ENCODE measurements at places on chromosomes 1 and 21.
A peak's percentile ranks its signal among the peaks of the same experiment; 100 is the strongest.

- DNase-seq: no peak
These were observed 7.9 kb downstream of the HYI start for GRCh38 chr1:43445606-43446387.

DNA sequence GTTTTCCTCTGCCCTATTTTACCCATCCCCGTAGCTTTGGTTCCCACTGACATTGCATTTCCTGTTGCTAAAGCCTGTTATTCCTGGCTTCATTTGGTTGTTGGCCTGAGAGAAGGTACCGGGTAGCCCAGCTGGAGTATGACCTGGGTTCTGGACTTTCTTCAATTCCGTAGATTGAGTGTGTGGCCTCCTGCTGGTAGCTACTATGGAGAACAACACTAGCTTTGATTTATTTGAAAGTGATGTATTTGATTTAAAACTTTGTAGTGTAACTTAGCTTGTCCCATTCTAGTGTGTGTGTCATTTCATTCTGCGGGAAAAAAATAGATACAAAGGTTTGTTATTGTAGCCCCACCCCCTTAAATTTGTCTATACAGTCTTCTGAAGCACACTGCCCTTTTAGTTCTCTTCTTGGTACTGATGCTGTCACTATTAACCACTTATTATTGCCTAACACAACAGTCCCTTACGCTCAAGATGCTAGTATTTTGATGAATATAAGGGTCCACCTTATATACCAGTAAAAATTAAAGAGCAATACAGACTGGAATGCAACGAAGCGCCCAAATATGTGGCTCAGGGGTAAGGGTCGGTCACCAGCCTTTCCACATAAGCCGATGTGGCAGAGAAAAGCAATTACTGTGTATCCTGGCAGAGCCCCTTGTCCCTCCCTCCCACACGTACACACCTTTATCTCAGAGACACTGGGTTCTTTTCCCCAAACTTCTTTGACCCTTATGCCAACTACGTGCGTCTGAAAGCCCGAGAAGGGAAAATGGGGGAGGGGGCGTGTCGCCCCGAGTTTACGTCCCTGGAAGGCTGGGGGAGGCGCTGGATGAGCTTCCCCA, 643 bp upstream of the MOV10 start:
- peak; percentile 45 for DNase-seq

DNA sequence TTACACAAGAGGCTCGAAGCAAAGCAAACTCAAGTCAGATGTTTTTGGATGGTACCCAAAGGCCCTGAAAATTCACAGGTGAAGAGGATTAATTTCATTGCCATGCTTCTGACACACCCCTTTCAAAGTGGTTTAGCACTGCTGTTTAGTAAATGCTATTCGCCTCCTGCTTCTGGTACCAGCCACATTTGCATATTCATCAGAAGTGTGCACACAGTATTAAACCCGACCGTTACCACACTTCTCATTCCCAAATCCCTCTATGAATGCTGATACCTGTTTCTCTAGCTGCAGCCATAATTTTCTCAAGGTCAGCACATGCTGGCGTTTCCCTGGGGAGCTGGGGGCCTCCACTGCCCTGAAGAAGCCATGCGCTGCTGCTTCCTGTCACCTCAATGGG, 179.8 kb upstream of the DAB1 start:
- no peak for DNase-seq

DNA sequence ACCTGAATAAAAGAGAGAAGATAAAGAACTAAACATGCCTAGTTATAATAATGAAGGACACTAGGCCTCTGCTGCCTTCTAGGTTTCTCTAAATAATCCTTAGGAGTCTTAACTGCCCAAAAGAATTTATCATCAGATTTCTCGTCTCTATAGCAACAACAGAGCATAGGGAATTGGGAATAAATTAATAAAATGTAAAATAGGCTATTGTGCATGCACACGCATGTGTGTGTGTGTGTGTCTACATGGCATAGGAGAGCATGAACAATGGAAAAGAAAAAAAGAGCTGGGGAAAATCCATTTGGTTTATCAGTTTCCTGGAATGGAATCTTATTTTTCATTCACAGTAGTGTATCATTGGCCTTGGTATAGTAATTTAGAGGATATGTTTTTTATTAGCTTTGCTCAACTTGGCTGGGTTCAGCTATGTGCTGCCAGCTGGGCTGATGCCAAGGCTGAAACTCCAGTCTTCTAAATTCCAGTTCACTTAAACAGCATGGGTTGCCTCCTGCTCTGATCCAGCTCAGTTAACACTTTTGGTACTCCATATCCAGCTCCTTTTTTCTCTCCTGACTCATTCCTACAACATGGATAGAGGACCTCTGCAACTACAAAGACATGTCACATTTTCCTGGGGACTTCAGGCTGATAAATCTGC, 80.6 kb upstream of the SLFNL1 start:
- no peak for DNase-seq

DNA sequence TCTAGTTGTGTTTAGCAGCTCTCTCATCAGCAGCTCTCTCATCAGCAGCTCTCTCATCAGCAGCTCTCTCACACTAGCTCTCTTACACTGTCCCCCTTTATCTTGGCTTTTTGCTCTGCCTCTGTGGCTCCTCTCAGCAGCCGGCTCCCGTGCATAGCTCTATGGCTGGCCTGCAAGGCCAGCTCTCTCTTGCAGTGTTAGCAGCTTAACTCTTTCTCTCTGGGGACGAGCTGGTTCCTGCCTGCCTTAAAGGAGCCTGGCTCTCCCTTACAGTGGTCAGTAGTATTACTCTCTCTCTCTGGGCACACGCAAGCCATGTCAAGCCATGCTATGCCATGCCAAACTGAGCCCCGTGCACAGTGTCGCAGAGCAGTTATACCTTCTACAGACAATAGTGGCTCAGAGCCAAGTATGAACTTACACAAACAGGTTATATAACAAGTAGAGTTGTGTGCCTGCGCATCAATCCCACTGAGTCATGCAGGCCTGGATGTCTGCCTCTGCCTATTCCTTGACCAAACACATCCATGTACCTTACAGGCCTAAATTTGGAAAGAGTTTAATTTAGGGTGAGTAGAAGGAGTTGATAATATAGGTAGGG, 295.9 kb downstream of the TPR start:
- no peak for DNase-seq

GRCh38 chr1:211603191-211603701, 24.3 kb upstream of the SLC30A1 start:
- no peak for DNase-seq

- DNase-seq: peak; percentile 85
These were observed 7.6 kb downstream of the EFHD2 start for GRCh38 chr1:15417059-15417934.

DNA sequence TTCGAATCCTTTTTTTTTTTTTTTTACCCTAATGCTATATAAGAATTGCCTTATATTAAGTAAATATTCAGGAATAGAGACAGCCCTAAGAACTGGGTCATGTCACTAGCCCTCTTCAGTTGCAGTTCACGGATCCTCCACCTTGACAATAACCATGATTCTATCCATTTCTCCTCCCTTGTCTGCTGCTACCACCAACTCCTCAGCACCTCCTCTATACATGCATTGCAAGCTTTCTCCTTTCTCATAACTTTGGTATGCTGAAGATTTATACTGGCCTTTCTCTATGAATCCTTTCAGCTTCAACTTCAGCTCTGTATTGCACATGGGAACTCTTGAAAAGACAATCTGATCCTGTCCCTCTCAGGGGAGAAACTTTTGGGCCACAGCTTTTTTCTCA, 14.3 kb upstream of the DR1 start:
- no peak for DNase-seq

DNA sequence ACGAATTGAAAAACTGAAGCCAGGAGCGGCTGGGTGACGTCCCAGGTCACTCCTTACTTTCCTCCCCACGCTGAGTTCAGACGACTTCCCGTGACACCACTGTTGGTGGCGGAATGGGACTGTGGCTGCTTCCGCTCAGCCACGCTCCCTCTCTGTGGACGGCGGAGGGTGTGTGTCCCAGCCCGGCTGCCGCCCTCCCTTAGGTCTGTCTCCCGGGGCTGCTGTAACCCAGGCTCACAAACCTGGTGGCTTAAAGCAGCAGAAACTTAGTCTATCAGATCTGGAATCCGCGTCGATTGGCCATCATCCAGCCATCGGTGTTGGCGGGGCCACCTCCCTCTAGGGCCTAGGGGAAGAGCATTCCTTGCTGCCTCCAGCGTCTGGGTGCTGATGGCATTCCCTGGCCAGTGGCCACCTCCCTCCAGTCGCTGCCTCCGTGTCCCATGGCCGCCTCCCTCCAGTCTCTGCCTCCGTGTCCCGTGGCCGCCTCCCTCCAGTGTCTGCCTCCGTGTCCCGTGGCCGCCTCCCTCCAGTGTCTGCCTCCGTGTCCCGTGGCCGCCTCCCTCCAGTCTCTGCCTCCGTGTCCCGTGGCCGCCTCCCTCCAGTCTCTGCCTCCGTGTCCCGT, 17.5 kb downstream of the TRPM2 start:
- DNase-seq: no peak

DNA sequence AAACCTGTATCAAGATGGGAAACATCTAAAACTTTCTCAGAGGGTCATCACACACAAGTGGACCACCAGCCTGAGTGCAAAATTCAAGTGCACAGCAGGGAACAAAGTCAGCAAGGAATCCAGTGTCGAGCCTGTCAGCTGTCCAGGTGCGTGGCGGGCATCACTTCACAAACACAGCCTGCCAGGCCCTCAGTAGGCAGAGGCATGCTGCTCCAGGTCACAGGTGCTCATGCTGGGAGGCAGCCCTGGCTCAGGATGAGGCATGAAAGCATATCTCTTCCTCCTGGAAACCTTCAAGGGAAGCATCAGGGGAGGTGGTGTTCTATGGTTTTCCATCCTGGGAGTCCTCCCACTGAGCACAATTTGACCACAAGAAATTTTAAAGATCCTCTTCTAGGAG, 6.3 kb downstream of the CD2 start:
- DNase-seq: no peak

GRCh38 chr1:55526716-55527115, 311.6 kb upstream of the USP24 start:
- DNase-seq: no peak

DNA sequence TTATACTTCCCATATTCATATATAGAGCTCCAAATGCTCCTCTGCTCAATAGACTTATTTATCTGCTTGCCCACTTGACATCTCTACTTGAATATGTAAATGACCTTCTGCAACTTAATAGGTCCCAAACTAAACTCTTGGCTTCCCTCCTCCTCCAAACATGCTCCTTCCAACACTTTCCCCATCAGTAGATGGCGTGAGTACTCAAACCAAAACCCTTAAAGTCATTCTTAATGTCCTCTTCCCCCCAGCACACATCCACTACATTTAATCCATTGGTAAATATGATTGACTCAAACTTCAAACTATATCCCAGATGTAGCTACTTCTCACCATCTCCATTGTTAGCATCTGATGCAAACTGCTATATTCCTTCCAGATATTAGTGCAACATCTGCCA, 48.5 kb upstream of the PBX1 start:
- no peak for DNase-seq

GRCh38 chr21:16751695-16752474, 761.0 kb upstream of the CXADR start:
- no peak for DNase-seq

DNA sequence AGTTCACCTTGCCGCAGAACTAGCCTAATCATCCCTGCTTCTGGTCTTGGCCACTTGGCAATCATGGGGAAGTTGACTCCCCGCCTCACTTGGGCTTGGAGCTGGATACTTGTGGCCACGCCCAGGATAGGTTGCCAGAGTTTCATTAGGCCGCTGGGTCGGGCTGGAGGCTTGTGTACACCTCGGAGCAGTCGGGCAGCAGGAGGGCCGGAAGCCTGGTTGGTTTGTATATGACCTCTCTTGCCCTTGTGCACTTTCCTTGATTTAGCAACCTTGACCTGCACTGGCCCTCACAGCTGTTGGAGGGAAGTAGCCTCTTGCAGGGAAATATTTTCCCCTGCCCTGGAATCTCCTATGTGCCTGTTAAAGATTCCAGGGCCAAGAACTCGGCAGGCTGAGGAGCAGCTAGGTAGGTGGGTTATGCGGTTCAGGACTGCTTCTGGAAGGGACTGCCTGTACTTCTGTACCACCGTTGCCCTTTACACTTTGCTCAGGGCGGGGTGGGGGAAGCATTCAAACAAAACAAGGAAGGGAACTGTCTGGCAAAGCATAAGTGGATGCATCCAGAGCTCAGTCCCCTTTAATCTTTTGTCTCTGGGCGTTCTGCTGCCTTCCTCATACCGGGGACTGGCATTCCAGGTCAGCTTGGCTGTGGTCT, 83.5 kb downstream of the UCK2 start:
- no peak for DNase-seq

- peak; percentile 95 for DNase-seq
These were observed 36.8 kb upstream of the RUNX3 start for GRCh38 chr1:24966724-24967346.

DNA sequence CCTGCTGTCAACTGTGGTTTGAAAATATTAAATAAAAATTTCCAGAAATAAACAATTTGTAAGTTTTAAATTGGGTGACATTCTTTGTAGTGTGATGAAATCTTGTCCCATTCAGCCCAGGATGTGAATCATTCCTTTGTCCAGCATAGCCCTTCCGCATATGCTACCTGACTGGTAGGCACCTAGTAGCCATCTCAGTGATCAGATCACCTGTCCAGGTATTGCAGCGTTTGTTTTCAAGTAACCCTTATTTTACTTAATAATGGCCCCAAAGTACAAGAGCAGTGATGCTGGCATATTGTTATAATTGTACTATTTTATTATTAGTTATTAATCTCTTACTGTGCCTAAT, 351.6 kb upstream of the B3GALT2 start:
- no peak for DNase-seq

- DNase-seq: no peak
These were observed 32.3 kb downstream of the VWA5B1 start for GRCh38 chr1:20322825-20323612.

GRCh38 chr1:1051127-1051810, 22.8 kb downstream of the RNF223 start:
- DNase-seq: no peak

DNA sequence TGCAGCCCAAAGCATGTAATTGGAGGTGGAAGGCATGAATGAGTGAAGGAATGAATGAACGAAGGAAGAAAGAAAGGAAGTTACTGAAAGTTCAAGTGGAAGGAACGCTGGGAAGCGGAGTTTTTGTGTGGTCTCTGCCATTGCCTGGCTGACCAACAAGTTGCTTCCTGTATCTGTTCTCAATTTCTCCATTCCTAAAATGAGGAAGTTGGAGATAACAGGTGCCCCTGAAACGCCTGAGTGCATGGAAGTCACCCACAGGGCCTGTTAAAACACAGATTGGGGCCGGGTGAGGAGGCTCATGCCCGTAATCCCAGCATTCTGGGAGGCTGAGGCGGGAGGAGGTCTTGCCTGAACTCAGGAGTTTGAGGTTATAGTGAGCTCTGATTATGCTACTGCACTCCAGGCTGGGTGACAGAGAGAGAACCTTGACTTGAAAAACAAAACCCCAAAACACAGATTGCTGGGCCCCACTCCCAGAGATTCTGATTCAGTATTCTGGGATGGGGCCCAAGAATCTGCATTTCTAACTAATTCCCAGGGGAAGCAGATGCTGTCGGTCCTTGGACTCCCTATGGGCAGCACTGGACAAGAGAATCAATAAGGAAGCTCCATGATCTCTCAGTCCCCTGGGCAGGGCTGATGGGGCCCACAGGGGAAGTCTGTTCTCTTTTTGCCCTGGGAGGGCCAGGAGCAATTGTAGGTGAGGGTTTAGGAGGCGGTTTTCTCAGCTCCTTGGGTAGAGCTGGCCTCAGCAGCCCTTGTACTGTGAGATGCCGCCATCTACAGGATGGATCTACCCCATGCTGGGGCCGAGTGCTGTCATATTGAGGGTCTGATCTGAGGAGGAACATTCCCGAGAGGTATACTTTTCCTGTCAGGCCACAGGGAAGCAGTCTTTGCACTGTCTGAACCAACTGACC, 3.3 kb upstream of the CNR2 start:
- peak; percentile 80 for DNase-seq

GRCh38 chr1:171251042-171251951, 3.0 kb downstream of the FMO1 start:
- peak; percentile 22 for DNase-seq
